ENCODE measurements at places on chromosomes 16 and 17.

DNA sequence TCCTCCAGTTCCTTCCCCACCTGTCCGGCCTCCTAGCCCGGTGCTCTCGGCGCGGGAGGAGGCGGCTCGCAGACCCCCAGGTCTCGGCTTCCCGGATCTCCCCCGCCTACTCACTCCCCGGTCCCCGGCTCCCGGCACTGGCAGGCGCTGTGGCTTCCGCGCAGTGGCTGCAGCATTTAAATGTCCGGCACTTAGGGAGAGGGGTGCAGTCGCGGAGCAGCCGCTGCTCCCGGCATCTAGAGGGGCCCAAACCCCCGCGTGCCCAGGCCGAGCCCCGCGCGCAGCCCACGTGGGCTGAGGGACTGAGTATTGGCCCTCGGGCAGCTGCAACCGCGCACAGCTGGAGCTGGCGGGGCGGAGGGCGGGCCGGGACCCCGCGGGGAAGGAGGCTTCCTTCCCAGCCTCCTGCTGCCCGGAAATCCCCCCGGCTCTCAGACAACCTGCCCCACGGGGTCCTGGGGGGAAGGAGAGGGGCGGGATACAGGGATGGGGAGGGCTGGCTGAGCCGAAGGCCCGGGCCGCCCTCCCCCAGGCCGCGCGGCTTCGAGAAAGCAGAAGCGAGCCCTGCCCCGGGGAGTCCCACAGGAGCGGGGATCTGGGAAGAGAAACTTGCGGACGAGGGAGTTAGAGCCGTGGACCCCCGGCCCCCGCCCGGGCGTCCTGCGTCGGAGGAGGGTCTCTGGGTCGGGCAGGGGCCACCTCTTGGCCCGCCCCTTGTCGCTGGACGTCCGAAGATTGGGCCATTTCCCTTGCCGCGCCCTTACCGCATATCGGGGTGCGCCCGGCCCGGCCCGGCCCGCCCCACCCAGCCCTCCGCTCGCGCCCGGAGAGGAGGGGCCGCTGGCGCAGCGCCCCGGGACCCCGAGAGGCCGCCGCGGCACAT lies at the start of gene MMP25:
Gene MMP25, plus strand, starts transcription at position 804 of the 883 bp plus-strand sequence. CDS start 357 bp downstream, outside the sequence.
- no peak for DNase-seq

DNA sequence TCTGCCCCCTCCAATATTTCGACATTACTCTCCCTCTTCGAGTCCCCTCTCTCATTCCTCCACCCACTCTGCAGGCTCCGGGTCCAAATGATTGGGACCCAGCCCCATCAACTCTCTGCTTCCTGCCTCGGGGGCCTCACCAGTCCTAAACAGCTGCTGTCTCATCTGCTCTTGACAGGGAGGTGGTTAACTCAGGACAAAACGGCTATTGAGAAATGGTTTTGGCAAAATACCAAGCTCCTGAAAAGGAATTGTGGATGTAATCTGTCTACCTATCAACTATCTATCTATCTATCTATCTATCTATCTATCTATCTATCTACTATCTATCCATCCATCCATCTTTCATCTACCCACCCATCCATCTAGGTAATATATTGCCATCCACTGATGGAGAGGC lies 2.2 kb downstream of the CD300H start:
- DNase-seq: no peak

DNA sequence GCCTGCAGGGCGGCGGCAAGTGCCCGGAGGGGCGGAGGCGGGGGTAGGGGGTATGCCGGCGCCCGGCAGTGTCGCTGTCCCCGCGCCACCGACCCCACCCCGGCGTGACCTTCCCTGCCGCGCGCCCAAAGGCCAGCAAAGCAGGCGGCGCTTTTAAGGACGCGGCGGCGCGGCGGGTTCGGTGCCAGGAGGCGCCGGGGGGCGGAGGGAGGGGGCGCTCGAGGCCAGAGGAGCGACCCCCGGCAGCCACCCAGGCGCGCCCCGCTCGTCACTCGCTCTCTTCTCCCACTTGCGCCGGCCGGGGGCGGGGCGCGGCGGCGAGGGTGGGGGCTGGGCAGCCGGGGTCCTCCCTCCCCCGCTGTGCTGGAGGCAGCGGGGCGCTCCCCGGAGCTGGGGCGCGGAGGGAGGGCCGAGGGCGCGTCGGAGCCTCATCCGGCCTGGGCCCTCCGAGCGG lies 8.6 kb upstream of the BAHCC1 start:
- no peak for DNase-seq

GRCh38 chr16:85525420-85526184 lies 87.5 kb upstream of the GSE1 start:
- no peak for DNase-seq

- no peak for DNase-seq
These were observed 26.7 kb downstream of the TRIM25 start for GRCh38 chr17:56887105-56887504.

DNA sequence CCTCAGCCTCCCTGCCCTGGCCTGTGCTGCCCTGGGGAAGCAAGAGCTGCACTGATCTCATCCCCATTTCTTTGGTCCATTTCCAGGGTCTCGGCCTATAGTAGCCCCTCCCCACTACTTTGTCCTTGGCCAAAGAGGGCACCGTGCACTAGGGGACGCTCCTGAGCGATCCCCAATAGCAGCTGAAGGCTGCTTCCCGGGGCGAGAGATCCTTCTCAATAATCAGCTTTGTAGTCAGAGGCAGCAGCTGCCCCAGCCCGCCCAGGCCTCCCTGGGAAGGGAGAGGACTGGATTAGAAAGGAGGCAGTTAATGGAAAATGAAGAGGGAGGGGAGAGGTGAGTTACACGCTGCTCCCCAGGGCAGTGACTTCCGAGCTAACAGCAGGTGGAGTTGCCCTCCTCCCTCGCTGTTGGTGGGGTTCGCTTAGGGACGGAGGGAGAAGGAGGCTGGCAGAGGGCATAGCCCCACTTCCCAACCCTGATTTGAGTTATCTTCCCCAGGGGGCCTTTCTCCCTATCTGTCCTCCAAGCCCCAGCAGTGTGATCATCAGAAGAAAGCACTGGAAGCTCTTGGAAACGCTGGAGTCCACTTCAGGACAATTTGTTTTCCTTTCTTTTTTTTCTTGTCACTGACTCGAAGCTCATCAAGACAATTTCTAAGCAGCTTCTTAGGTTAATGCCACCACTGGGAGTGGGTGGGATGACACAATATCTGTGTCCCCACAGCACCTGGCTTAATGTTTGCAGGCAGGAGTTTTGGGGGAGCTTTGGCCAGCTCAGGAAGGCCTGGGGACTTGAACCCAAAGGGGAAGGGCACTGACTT lies 2.6 kb downstream of the MXRA7 start:
- DNase-seq: no peak

DNA sequence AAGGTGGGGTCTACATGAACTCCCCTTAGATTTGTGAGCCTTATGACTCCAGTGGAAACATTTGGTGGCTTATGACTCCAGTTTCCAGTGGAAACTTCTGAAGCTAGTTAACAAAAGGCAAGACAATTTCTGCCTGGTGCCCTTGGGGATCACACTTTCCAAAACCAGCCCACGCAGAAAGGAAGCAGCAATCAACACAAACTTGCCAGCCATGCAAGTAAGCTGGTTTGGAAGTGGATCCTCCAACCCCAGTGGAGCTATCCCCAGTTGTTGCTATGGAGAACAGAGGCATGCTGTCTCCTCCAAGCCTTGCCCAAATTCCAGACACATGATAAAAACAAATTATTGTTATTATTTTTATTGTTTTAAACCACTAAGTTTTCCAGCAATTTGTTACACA lies 130.9 kb downstream of the CDH11 start:
- DNase-seq: no peak

GRCh38 chr17:79399610-79400144 lies 211.2 kb downstream of the RBFOX3 start:
- DNase-seq: no peak

DNA sequence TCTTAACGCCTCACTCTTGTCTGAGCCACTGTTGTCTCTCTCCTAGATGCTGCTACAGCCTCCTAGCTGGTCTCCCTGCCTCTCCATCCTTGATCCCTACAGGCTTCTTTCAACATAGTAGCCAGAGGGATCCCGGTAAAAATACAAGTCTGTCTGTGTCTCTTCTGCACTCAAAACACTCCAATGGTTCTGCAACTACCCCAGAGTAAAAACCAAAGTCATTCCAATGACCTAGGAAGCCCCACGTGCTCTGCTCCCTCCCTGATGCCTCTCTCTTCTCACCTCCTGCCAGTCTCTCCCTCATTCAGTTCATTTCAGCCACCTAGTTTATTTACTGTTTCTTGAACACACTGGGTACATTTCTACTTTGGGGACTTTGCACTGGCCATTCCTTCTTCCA lies 135.2 kb downstream of the NPIPB5 start:
- no peak for DNase-seq

DNA sequence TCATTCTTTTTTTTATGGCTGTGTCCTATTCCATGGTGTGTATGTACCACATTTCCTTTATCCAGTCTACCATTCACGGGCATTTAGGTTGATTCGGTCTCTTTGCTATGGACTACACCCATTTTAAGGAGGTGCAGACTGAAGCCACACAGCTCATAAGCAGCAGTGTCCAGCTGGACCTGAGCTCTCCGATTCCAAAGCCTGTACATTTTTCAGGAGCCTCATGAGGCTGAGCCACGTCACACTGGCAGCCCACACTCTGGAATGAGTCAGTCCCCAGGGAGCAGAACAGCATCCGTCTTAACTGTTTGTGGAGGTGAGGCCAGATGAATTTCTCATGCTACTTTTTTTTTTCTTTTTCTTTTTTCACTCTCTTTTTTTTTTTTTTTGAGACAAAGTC lies 116.1 kb downstream of the C16orf95 start:
- DNase-seq: no peak

- DNase-seq: peak; percentile 11
These were observed 4.6 kb downstream of the KRT34 start for GRCh38 chr17:41377546-41377945.

GRCh38 chr17:39648616-39649366 lies 11.8 kb downstream of the STARD3 start:
- no peak for DNase-seq

DNA sequence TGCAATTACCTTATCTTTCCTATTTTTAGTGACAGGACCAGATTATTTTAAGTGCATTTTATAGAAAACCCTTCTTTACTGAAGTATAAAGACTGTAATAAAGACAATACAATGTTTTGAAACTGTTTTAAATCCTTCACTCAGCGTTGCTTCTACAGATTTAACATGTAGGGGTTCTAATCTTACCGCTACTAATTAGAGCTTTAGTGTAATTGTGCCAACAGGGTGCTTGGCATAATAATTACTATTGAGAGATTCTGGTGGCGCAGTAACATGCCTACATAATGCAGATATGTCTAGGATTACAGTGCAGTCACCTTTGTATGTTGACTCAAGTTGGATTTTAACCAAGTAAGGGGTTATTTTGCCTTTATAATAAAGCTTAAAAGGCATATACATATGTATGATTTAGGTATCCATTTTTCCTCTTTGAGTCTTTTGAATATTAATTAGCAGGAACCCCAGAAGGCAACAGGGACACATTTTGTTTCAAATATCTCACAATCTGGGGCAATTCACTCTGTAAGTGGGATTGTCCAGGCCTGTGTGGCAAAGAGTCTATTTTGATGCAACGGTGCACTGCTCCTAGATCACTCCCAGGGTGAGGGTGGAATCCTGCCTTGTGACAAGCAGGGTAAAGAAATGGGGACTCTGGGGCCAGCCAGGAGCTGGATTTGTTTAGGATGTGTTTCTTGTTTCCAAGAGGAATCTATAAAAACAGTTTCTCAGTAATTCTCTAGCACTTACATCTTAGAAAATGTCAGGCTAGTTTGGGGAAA lies 604.7 kb upstream of the SALL1 start:
- DNase-seq: no peak

- DNase-seq: no peak
These were observed 73.5 kb downstream of the GOSR1 start for GRCh38 chr17:30550512-30551273.

DNA sequence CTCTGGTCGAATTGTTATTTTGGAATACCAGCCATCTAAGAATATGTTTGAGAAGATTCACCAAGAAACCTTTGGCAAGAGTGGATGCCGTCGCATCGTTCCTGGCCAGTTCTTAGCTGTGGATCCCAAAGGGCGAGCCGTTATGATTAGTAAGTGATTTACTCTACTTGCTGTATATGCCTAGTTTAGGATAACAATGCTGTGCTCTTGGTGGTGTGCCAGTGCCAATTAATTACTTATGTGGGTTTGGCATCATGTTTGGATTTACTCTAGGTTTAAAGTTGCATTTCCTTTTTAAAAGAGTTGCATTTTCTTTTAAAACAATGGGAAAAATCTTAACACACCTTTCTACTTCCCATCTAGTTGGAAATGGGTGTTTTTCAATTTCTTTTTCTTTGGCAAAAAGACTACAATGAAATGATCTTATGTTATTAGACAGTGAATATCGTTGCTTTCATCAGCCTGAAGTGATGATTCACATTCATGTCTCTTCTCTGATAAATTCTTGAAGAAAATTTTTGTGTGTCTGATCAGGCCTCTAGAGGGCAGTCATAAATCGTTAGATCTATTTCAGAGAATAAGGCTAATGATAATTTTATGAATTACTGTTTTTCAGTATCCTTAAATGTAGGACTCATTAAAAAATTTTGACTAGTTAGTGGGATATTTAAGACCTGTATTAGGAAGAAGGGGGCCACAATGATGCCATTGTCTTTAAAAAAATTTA lies 5.6 kb downstream of the SF3B3 start:
- DNase-seq: no peak

DNA sequence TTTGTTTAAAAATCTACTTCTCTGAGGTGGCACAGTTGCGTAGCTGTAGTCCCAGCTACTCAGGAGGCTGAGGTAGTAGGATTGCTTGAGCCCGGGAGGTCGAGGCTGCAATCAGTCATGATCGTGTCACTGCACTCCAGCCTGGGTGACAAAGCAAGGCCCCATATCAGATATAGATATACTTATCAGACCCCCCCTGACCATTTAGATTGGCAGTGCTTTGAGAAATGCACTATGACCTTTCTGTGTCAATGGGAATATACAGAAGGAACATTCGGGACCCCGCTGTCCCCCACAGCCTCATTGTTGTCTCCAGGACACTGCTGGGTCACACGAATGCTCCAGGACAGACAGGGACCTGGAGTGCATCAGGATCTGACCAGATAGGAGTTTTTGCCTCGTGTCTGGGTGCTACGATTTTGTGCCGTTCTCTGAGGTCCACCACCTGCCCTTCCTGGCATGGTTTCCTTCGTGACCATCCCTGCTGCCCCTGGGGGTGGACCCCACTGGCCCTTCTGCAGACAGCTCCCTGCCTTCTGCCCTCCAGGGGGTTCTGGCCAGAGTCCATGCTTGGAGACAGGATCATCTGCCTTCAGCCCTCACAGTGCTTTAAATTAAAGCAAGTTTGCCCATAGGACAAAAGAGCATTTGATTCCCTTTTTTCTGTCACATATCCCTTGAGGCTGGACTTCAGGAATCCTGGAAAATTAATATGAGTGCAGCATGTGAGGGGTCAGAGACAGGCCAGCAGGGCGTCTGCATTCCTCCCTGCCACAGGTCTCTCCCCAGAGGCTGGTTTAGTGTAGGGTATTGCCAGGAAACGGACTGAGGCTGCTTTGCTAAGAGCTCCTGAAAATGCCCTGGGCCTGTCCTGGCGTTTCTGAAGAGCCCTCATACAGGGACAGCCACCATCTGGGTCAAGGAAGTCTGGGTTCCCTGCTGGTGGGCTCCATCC lies 19.3 kb downstream of the PLD6 start:
- no peak for DNase-seq

DNA sequence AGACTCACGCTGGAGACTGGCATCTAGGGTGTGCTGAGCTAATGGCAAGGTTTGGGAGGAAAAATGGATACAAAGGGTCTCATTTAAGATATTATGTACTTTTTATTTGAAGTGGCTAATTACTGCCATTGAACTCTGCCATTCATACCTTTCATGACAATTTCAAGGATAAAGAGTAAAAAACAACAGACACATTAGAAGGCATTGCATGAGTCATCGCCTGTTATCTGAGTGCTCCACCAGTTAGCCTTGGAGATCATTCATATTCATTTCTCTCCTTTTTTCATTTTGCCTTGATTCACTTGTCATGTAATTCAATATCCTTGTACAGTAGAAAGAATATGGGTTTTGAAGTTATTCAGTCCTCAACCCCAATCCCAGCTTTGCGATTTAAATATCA lies 109.5 kb downstream of the CDH8 start:
- DNase-seq: no peak
